ENCODE measurements at places on chromosomes 2 and 18. TPM values are rescaled to one million over a fixed set of nuclear protein-coding genes. Genes with fewer than 3 reads are reported as not detected.

Gene IL18R1
- 0.45 TPM for total RNA-seq

- H3K4me1 ChIP-seq: peaks cover 32% of the 10 kb centered on the region
- DNase-seq: no peak
- H3K27me3 ChIP-seq: no peaks in the 10 kb centered on the region
- no peak overlapping the region for H3K4me3 ChIP-seq
- H3K27ac ChIP-seq: no peak overlapping the region
Observed at GRCh38 chr2:213119061-213119809, 32.2 kb downstream of the IKZF2 start.

DNA sequence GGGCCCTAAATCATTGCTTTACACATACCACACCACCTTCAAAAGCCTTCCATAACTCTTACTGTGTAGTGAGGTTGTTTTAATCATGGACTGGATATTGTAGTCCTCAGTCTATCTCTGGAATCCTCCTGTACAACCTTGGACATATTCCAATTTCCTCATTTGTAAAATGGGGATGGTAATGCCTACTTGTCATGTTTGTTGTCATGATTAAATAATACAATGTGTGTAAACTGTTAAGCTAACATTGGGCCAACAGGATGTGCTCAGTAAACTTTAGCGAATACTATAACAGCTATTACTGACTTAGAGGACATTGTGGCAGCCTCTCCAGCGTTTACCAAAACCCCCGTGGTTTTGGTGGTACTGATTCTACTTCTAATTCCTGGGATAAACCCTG is 74.7 kb upstream of the PTPRM start:
- no peak overlapping the region for H3K27ac ChIP-seq
- H3K4me3 ChIP-seq: no peak overlapping the region
- no peaks in the 10 kb centered on the region for H3K27me3 ChIP-seq
- no peak for DNase-seq
- no peaks in the 10 kb centered on the region for H3K36me3 ChIP-seq
- no peaks in the 10 kb centered on the region for H3K4me1 ChIP-seq

Gene RIT2
- total RNA-seq: not detected

Gene PROM2
- 89.5 TPM for total RNA-seq

DNA sequence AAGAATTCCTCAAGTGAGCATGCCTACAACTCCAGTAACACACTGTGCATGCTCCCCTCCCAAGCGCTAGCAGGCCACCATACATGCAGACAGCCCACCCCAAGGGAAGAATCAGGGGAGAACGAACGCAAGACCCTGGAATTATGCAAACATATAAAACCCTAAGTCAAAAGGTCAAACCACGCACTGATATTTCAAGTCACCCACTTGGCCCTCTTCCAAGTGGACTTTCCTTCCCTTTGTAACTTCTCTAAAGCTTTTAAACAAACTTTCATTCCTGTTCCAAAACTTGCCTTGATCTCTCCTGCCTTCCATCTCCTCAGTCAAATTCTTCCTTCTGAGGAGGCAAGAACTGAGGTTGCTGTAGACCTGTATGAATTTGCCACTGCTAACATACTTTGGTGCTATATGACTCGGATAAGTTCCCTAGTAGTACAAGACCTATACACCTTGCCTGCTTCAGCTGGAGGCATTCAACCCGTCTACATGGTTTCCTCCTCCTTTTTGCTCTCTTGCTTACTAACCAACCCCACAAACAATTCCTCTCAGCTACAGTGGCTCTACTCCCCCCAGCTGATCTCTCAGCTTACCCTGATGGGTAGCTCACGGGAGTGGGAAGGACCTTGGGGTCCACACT is 11.1 kb upstream of the RPIA start:
- no peaks in the 10 kb centered on the region for H3K36me3 ChIP-seq
- DNase-seq: no peak
- no peaks in the 10 kb centered on the region for H3K27me3 ChIP-seq
- H3K27ac ChIP-seq: no peak overlapping the region
- no peaks in the 10 kb centered on the region for H3K4me1 ChIP-seq

DNA sequence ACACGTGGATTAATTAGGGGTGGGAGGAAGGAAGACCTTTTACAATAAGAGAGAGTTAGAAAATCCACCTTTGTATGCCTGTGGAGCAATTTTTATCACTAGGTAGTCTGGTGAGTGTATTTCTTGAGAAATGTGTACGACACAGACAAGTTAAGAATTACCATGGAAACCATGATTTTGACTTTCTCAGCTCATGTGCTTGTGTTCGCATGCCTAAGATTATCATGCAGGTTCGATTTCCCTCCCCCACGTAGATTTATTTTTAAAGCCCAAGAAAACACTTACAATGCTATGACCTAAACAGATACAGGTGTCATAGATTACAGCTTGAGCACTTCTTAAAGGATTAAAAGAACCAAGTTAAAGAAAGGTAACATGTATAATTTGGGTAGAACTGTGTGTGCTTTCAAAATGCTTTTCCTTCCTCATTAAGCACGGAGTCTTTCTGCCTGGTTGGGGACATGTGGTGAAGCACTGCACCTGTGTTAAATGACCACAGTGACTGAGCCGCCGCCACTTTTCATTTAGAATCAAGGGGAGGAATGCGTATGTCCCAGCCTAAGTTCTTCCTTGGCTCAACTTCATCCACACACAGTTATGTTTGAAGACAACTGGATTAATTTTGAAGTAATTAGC is 16.6 kb downstream of the SERTAD2 start:
- no peaks in the 10 kb centered on the region for H3K27me3 ChIP-seq
- peaks cover 99% of the 10 kb centered on the region for H3K4me1 ChIP-seq
- H3K27ac ChIP-seq: peak overlapping the region; percentile 78
- H3K36me3 ChIP-seq: peaks cover 53% of the 10 kb centered on the region
- H3K4me3 ChIP-seq: no peak overlapping the region

GRCh38 chr2:219440388-219441256 is 6.0 kb downstream of the SPEG start:
- peaks cover 86% of the 10 kb centered on the region for H3K27me3 ChIP-seq
- H3K4me3 ChIP-seq: peak overlapping the region; percentile 66
- H3K4me1 ChIP-seq: peaks cover 45% of the 10 kb centered on the region
- H3K27ac ChIP-seq: peak overlapping the region; percentile 79
- no peak for DNase-seq
- H3K36me3 ChIP-seq: no peaks in the 10 kb centered on the region

GRCh38 chr2:209074711-209075110 is 349.1 kb upstream of the MAP2 start:
- no peaks in the 10 kb centered on the region for H3K4me1 ChIP-seq
- H3K4me3 ChIP-seq: no peak overlapping the region
- no peaks in the 10 kb centered on the region for H3K36me3 ChIP-seq

GRCh38 chr18:31386741-31387140 is 10.2 kb downstream of the DSG4 start:
- no peak overlapping the region for H3K4me3 ChIP-seq
- DNase-seq: no peak
- no peaks in the 10 kb centered on the region for H3K36me3 ChIP-seq
- H3K27me3 ChIP-seq: no peaks in the 10 kb centered on the region
- H3K27ac ChIP-seq: no peak overlapping the region

Gene PTMA
- total RNA-seq: 1,121 TPM

DNA sequence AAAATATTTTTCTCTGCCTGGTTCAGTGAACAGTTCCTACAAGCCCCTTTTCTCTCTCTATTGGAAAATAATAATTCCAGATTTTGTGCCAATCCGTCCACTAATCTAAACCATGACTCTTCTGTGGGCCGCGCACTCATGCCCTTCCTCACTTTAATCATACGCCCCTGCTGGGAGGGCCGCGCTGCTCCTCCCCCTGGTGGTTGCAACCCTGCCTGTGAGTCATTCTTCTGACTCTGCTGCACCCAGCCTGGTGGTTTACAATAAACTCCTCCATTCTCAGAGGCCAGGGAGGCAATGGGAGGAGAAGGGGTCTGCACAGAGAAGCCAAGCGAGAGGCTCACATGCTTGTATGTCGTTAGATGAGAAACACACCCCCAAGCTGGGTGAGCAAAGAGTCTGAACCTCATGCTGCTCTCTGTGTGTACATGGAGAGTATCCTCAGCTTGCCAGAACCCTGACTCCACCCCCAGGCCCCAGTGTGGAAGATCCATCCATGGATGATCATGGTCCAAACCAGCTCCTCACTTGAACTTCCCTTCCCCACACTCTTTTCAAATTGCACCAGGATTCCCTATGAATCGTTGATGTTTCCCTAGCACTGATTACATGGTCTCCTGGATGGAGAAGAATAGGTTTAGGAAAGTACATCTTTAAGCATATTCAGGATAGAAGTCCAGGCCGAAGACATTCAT is 228.9 kb downstream of the ANKRD30B start:
- H3K4me3 ChIP-seq: no peak overlapping the region
- no peak overlapping the region for H3K27ac ChIP-seq
- no peak for DNase-seq

Gene TMEM37
- total RNA-seq: 4.6 TPM

- peaks cover 12% of the 10 kb centered on the region for H3K27me3 ChIP-seq
- DNase-seq: no peak
- no peak overlapping the region for H3K4me3 ChIP-seq
- H3K4me1 ChIP-seq: no peaks in the 10 kb centered on the region
- H3K36me3 ChIP-seq: no peaks in the 10 kb centered on the region
Observed at GRCh38 chr2:118300832-118301231, 212.6 kb downstream of the INSIG2 start.

Gene SNORC
- 0.26 TPM for total RNA-seq

GRCh38 chr2:20034218-20034617 is 17.2 kb downstream of the LAPTM4A start:
- H3K27ac ChIP-seq: no peak overlapping the region
- no peak for DNase-seq
- no peak overlapping the region for H3K4me3 ChIP-seq
- H3K4me1 ChIP-seq: no peaks in the 10 kb centered on the region

- H3K36me3 ChIP-seq: no peaks in the 10 kb centered on the region
- no peak overlapping the region for H3K4me3 ChIP-seq
- no peaks in the 10 kb centered on the region for H3K4me1 ChIP-seq
Observed at GRCh38 chr2:225137971-225138370, 95.7 kb upstream of the DOCK10 start.

Gene VIL1
- not detected for total RNA-seq

Gene AQP4
- not detected for total RNA-seq

Gene PPP3R1
- 32.7 TPM for total RNA-seq

DNA sequence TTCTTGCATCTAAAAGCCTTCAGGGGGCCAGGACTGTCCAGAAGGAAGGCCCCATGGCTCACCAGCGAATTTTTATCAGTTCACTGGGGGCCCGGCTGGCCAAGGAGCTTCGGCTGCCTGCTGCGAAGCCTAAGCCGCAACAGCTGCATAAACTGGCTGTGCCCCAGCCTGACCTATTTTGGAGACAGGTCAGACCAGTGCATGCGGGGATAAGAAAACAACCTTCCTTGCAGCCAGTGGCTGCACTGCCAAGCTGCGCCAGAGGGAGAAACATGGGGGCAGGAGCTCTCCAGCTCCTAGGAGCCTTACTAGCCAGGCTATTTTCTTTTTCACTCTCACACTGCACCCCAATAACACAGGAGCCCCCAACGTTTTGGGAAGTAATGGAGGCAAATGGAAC is 15.2 kb downstream of the PAX3 start:
- H3K4me3 ChIP-seq: no peak overlapping the region
- peaks cover 9% of the 10 kb centered on the region for H3K27me3 ChIP-seq
- no peak overlapping the region for H3K27ac ChIP-seq
- H3K36me3 ChIP-seq: no peaks in the 10 kb centered on the region

Gene SERPINB12
- not detected for total RNA-seq

Gene CHRNG
- not detected for total RNA-seq

Gene COLEC11
- 1.0 TPM for total RNA-seq

DNA sequence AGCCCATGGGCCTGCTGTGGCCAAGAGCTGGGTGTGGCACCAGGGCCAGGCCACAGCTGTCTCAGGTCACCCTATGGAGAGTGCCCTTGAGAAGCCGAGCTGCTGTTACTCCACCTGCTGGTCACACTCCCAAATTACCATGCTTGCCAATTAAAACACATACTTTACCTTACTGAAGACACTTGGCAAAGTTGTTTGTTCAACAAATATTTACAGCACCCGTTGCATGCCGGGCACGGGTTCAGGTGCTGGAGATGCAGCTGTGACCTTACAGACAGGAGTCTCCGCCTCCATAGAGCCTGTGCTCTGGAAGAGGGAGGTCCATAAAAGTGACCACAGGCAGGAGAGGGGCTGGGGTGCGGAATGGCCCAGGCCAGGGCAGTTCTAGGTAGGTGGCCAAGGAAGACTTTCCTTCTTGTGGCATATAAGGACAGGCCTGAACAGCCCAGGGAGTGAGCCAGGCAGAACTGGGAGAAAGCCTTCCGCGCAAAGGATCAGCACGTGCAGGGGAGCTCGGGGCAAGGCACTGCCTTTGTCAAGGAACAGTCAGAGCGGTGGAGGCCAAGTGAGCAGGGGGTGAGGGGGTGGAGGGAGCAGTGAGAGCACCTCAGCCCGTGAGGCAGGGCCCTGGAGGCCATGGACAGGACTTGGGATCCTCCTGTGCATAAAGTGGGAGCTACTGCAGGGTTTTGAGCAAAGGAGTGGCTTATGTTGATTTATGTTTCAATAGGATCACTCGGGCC is 23.6 kb upstream of the RBM44 start:
- no peak for DNase-seq
- no peaks in the 10 kb centered on the region for H3K27me3 ChIP-seq
- no peak overlapping the region for H3K4me3 ChIP-seq

DNA sequence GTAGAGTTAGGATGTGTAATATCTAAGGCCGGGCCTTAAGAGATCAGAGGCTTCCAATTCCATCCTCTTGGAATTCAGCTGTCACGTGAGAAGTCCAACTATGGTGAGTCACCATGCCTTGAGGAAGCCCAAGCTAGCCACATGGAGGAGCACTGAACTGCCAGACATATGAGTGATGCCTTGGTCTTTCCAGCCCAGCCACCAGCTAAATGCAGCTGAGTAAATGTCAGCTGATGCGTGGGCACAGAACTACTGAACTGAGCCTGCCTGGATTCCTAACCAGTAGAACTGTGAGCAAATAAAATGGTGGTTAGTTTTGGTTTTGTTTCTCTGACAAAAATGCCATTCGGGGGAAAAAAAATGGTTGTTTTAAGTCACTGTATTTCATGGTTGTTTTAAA is 153.7 kb upstream of the SERTAD2 start:
- H3K27me3 ChIP-seq: no peaks in the 10 kb centered on the region
- H3K27ac ChIP-seq: no peak overlapping the region
- no peak overlapping the region for H3K4me3 ChIP-seq
- DNase-seq: no peak
- H3K36me3 ChIP-seq: no peaks in the 10 kb centered on the region

All from esophagus squamous epithelium (tissue), 5 donors.